ENCODE measurements at places on chromosomes 13 and 19. TPM values are rescaled to one million over a fixed set of nuclear protein-coding genes. Genes with fewer than 3 reads are reported as not detected.

Gene CCL25
- 1.4 TPM for total RNA-seq

Gene JOSD2
- 23.2 TPM for total RNA-seq

Gene PTPRH
- total RNA-seq: 3.9 TPM

Gene KLK4
- total RNA-seq: not detected

- peak overlapping the region; percentile 98 for H3K27ac ChIP-seq
- no peak for DNase-seq
- peaks cover 38% of the 10 kb centered on the region for H3K36me3 ChIP-seq
- peaks cover 3% of the 10 kb centered on the region for H3K27me3 ChIP-seq
Measured at GRCh38 chr19:57362419-57362818, 932 bp upstream of the TRAPPC2B start.

DNA sequence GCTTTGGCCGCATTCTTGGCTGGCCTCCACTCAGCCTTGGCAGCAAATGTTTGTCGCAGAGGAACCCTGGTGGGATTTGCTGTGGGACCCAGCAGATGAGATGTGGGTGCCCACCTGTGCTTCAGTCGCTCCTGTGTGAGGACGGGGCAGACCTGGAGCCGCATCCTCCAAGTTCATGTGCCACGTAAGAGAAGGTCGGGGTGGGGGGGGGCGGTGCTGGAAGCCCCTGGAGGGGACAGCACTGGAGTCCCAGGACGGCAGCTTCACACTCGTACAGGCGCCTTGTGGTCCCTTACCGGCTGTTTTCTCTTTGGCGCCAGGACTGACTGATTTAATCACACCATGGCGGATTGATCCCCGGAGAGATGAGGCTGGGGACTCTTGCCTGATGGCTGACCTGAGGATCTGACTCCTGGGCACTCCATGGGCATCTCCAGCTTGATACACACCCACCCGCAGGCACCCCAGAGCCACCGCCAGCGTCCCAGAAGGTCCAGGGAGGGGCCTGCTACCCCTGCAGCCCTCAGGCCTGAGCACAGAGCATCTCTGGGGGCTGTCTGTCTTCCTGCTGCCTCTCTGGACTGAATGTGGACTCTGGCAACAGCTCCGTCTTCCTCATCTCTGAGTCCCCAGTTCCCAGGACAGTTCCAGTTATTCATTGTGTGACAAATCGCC, 10.0 kb upstream of the GRTP1 start:
- no peak overlapping the region for H3K4me3 ChIP-seq
- peaks cover 20% of the 10 kb centered on the region for H3K27me3 ChIP-seq
- H3K4me1 ChIP-seq: no peaks in the 10 kb centered on the region
- no peak for DNase-seq

DNA sequence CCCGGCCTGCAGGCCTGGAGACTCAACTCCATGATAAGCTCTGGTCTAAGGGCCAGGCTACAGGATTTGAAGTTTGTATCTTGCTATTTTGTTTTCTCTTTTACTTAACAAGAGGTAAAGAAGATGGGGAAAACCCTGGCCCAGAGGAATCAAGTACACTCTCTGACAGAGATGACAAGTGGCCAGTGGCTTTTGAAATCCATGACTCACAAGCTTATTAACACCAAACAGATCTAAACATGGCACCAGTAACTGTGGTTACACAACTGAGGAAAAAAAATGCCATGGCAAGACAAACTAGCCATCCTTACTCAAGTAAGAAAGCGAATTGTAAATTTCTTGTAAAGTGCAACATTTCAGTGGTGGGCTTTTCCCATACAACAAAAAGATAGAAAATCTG, 72.6 kb upstream of the SERTM1 start:
- H3K27me3 ChIP-seq: no peaks in the 10 kb centered on the region
- no peaks in the 10 kb centered on the region for H3K4me1 ChIP-seq
- H3K36me3 ChIP-seq: no peaks in the 10 kb centered on the region
- H3K27ac ChIP-seq: no peak overlapping the region
